ENCODE measurements at places on chromosomes 12 and 14. TPM values are rescaled to one million over a fixed set of nuclear protein-coding genes. Genes with fewer than 3 reads are reported as not detected.

The BCL11B gene
- 39.1 TPM for total RNA-seq

The MGP gene
- total RNA-seq = 45.4 TPM

The SSTR1 gene
- total RNA-seq = 0.63 TPM

The SLCO1C1 gene
- not detected for total RNA-seq

The ACOT4 gene
- 1.8 TPM for total RNA-seq

The KRT79 gene
- total RNA-seq = 259 TPM

All from lower leg skin (tissue), 4 donors.